Gastroesophageal sphincter (tissue), 4 donors: ENCODE measurements at places on chromosomes 1 and 21. TPM values are rescaled to one million over a fixed set of nuclear protein-coding genes. Genes with fewer than 3 reads are reported as not detected.

DNA sequence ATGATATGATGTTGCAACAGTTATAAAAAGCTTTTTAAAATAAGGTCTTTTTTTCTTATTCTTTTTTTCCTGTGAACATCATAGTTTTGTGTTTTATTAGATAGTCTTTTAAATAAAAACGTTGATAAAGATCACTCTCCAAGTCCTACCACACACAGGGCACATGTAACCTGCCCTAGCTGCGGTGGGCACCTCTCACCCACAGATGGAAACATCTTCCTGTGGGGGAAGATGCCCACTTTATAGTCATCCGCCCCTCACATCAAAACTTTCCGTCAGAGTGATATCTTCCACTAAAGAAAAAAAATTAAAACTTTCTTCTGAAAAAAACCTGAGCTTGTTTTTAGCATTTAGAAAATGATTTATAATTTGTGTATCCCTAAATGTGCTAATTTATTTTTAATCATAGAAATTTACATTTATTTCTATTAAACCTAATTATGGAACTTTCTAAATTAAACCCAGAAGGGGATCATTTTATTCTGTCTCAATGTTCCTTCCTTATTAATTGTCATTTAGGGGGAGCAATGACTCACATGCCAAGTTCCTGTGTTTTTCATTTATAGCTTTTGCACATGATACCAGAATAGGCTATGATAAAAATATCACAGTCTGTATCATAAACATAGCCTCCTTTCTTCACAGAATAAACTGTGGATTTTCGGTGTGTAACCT is 24.7 kb downstream of the TNFRSF9 start:
- H3K36me3 ChIP-seq, result no peaks in the 10 kb centered on the region
- no peaks in the 10 kb centered on the region for H3K4me1 ChIP-seq
- ATAC-seq, result no peak
- H3K27ac ChIP-seq, result no peak overlapping the region

DNA sequence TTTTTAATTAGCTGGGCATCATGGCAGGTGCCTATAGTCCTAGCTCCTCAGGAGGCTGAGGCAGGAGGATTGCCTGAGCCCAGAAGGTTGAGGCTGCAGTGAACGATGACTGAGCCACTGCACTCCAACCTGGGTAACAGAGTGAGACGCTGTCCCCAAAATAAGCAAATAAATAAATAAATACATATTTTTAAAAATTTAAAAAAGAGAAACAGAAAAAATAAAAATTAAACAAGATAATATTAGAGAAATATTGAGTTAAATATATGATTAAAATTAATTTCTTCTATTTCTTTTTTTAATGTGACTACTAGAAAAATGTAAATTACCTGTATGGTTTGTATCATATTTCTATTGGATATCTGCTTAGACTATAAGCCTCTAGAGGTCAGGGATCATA is 59.3 kb upstream of the ATP1A1 start:
- H3K27ac ChIP-seq, result no peak overlapping the region
- no peak overlapping the region for H3K4me3 ChIP-seq
- ATAC-seq, result no peak
- no peaks in the 10 kb centered on the region for H3K27me3 ChIP-seq
- H3K36me3 ChIP-seq, result no peaks in the 10 kb centered on the region

DNA sequence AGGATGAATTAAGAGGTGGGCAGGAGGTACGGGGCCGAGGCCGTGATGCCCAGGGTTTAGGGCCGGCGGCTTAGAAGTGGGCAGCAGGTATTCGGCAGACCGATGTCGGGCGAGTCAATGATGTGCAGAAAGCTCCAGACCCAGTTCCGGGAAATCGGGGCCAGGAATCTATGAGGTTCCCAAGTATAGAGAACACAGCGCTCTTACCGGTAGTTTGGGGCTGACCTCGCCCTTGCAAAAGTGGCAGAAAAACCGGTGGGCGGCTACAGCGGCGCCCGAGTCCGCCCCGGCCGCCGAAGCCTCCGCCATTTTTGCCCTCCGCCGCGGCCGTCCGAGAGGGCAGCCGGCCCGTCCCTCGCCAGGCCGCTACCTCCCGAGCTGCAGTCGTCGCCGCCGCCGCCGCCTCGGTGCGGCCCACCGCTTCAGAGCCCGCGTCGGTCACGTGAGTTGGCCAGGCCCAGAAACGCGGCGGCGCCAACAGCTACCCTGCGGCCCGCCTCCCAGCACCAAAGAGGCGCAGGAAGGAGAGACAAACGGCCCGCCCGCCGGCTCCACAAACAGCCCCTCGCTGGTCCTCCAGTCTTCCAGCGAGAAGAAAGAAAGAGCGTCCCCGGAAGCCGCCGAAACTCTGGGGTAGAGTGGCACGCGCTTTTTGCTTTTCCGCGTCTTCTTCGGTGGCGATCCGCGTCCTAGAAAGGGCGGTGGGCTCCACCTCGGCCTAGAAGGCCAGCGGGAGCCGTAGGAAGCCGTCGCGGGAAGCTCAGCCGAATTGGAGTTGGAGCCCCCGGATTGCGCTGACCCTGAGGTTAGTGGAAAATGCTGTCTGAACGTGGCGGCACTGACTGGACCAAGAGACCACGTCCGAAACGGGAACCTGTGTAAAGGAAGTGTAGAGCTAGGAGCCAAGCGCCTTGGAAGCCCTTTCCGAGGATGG is at the start of the genes POLR3C and RNF115:
TSS of gene POLR3C (plus strand) at position 636 of the 934 bp plus-strand sequence. CDS start 1,577 bp downstream, outside the sequence.
TSS of gene RNF115 (minus strand) at position 531 of the 934 bp plus-strand sequence. CDS start at position 309, 222 bp downstream.
- H3K36me3 ChIP-seq, result peaks cover 9% of the 10 kb centered on the region
- H3K4me1 ChIP-seq, result peaks cover 25% of the 10 kb centered on the region

GRCh38 chr1:182146286-182146685 is 84.8 kb upstream of the ZNF648 start:
- ATAC-seq, result no peak
- no peaks in the 10 kb centered on the region for H3K36me3 ChIP-seq
- no peak overlapping the region for H3K4me3 ChIP-seq
- no peaks in the 10 kb centered on the region for H3K27me3 ChIP-seq

DNA sequence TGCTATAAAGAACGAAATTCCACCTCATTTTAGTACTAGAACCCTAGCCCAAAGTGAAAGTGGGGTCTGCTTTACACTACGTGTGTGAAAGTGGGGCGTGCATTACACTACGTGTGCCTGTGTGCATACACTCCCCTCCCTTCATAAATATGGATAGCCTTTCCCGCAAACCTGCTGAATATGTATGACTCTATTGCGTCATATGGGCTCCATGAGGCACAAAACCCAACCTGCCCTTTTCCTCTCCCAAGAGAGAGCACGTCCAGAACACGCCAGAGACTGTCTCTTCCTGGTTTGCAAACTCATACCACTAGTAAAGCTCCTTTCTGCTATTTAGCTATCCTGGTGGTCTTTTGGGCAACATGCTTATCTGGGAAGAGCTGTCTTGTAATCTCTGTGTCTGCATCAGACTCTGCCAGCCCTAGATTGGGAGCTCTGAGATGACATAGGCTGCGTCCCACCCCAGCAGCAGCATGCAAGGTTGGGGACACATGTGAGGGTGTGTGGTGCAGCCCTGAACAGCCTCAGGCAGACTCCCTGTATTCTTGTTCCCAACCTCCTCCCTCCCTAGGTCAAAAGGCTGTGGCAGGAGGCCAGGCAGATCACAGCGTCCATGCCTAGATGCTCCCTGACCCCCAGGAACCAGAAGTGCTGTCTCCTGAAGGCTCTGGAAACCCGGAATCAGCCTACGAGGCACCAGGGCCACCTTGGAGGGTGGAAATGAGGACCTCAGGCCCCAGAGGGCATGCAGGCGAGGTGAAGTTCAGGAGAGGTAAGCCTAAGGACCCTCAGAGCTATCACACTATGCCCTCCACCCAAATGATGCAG is 12.3 kb upstream of the PADI1 start:
- no peak overlapping the region for H3K4me3 ChIP-seq
- H3K4me1 ChIP-seq, result no peaks in the 10 kb centered on the region
- H3K36me3 ChIP-seq, result no peaks in the 10 kb centered on the region
- H3K27me3 ChIP-seq, result peaks cover 52% of the 10 kb centered on the region
- ATAC-seq, result no peak

DNA sequence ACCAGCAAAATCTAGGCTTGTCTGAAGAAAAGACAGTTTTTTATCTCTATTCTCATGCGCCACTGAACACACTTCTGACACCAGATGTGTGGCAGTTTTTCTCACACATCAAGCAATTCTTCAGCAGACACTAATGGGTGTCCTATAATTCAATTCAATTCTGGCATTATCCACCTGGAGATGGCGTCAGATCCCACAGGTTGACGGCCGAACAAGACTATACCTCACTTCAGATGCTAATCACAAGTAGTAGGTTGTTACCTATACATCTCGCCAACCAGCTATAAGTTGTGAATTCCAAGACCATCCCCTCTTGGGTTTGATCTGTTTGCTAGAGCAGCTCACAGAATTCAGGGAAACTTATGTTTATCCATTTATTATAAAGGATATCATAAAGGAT is 89.9 kb upstream of the ARTN start:
- H3K27ac ChIP-seq, result no peak overlapping the region
- H3K4me3 ChIP-seq, result no peak overlapping the region
- no peaks in the 10 kb centered on the region for H3K4me1 ChIP-seq
- no peaks in the 10 kb centered on the region for H3K27me3 ChIP-seq
- H3K36me3 ChIP-seq, result no peaks in the 10 kb centered on the region
- no peak for ATAC-seq

DNA sequence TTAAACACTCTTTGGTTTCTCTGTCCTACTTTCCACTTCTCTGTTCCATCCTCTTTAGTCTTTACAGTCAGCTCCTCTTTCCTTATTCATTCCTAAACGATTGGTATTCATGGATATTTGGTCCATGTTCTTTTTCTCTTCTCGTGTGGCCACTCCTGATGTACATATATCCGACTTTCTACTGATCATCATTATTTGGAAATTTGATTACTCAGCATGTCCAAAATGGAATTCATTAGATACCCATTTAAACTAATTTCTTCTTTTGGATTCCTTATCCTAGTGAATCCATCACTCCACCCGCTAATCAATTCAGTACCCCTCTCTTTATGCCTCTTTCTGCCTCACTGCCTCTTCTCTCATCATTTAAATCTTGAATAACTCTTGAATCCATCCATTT is 43.8 kb upstream of the TNFSF18 start:
- H3K36me3 ChIP-seq, result no peaks in the 10 kb centered on the region
- ATAC-seq, result no peak
- H3K4me1 ChIP-seq, result no peaks in the 10 kb centered on the region
- H3K27me3 ChIP-seq, result no peaks in the 10 kb centered on the region

GRCh38 chr1:214338212-214338611 is 57.3 kb downstream of the SMYD2 start:
- peak overlapping the region; percentile 86 for H3K27ac ChIP-seq
- no peaks in the 10 kb centered on the region for H3K36me3 ChIP-seq
- no peak for ATAC-seq
- H3K4me3 ChIP-seq, result no peak overlapping the region
- no peaks in the 10 kb centered on the region for H3K27me3 ChIP-seq

GRCh38 chr1:67766141-67766978 is 66.9 kb downstream of the GNG12 start:
- ATAC-seq, result peak; percentile 53
- no peaks in the 10 kb centered on the region for H3K27me3 ChIP-seq
- peak overlapping the region; percentile 68 for H3K27ac ChIP-seq
- H3K4me1 ChIP-seq, result no peaks in the 10 kb centered on the region
- peak overlapping the region; percentile 32 for H3K4me3 ChIP-seq
- no peaks in the 10 kb centered on the region for H3K36me3 ChIP-seq

DNA sequence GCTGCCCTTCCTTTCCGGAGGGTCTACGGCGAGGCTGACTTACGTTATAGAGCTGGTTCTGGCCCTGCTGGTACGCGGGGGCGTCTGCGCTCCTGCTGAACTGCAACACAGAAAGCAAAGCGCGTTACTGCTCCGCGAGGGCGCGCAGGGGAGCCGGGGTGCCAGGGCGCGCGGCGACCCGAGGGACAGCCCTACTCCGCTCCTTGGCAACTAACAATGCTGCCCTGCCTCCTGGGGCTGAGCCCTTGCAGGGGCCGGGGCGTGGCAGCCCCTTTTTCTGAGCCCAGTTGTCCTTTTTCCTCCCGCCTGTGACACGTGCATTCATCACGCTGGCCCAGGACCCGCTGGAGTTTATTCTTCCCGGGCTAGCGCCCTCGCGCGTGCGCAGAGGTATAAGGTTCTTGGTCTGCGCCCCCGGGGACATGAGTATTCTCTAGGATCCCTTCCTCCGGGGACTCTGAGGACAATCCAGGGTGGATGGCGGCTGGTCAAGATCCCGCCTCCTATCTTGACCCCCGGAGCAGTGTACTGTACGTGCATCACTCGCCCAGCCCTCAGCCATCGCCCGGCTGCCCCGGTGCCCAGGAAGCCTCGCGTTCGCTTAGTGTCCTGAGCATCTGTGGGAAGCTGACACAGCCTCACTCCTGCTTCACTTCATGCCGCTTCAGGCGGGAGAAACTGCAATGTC is 78.9 kb downstream of the CD247 start:
- H3K27ac ChIP-seq, result no peak overlapping the region
- H3K27me3 ChIP-seq, result peaks cover 23% of the 10 kb centered on the region
- H3K4me1 ChIP-seq, result peaks cover 7% of the 10 kb centered on the region
- peak overlapping the region; percentile 45 for H3K4me3 ChIP-seq

DNA sequence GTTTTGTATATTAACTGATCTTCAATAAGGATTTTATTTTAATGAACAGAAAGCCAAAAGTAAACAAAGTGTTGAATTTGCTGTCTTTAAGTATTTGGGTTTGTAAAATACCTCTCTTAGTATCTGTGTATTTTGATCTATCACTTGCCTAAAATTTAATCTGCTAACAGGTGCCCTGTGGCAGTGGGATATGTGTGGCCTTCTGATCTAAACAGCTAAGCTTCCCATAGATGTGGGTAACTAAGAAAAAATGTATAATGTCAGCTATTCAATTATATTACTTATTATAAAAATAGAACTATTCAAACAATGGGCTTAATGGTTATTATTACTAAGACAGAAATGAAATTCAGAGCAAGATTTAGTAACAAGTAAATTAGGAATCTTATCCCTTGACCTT is 15.2 kb downstream of the LRRC39 start:
- H3K4me1 ChIP-seq, result no peaks in the 10 kb centered on the region
- no peak overlapping the region for H3K27ac ChIP-seq
- H3K36me3 ChIP-seq, result no peaks in the 10 kb centered on the region
- no peak for ATAC-seq
- no peak overlapping the region for H3K4me3 ChIP-seq

- peak; percentile 73 for ATAC-seq
- H3K27ac ChIP-seq, result peak overlapping the region; percentile 82
- no peaks in the 10 kb centered on the region for H3K27me3 ChIP-seq
- H3K36me3 ChIP-seq, result no peaks in the 10 kb centered on the region
- no peaks in the 10 kb centered on the region for H3K4me1 ChIP-seq
Observed at GRCh38 chr1:212557739-212558692, 50.5 kb upstream of the ATF3 start.

Gene SHISAL2A
- not detected for total RNA-seq

Gene SLAMF7
- 0.67 TPM for total RNA-seq

Gene TSPEAR
- total RNA-seq, result not detected

Gene ANKRD45
- total RNA-seq, result not detected

Gene LCE3D
- 1.4 TPM for total RNA-seq

Gene S100A7A
- total RNA-seq, result not detected
